ENCODE measurements at places on chromosomes 2 and 18.

GRCh38 chr2:72204156-72204785 is 56.6 kb upstream of the CYP26B1 start:
- DNase-seq = no peak

- no peak for DNase-seq
Measured at GRCh38 chr2:35503738-35504199, 851.8 kb upstream of the CRIM1 start.

- DNase-seq = no peak
Measured at GRCh38 chr2:9416962-9417316, 6.4 kb downstream of the ITGB1BP1 start.

GRCh38 chr2:238688193-238689153 is 159.4 kb upstream of the TWIST2 start:
- DNase-seq = no peak

GRCh38 chr18:55584201-55584600 is 3.8 kb downstream of the TCF4 start:
- no peak for DNase-seq

DNA sequence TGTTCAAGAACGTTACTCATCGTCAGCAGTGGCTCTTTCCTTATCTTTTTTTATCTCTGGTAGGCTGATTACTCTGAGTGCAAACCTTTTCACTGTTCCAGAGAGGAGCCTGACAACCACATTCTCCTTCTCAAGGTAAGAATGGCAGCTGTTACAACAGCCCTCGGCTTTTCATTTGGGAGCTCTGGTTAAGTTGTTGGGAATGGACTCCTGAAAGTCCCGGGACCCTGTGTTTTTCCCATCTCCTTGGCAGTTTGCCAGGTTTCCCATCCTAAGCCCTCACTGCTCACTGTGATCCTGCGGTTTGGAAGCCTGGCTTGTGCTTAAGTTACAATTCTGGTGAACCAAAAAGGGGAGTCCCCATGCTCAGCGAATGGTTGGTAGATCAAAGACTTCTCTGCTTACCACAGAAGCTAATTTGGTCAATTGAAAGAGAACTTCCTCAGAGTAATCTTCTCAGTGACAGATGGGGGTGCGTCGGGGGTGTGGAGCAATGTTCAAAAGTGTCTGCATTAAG is 122.3 kb downstream of the LYPD6B start:
- DNase-seq = peak; percentile 47

- DNase-seq = peak; percentile 21
Measured at GRCh38 chr2:154375579-154375931, 322.9 kb upstream of the KCNJ3 start.

GRCh38 chr2:14681608-14682007 is 49.1 kb downstream of the LRATD1 start:
- no peak for DNase-seq

GRCh38 chr18:23949863-23950262 is 64.7 kb upstream of the TTC39C start:
- no peak for DNase-seq

DNA sequence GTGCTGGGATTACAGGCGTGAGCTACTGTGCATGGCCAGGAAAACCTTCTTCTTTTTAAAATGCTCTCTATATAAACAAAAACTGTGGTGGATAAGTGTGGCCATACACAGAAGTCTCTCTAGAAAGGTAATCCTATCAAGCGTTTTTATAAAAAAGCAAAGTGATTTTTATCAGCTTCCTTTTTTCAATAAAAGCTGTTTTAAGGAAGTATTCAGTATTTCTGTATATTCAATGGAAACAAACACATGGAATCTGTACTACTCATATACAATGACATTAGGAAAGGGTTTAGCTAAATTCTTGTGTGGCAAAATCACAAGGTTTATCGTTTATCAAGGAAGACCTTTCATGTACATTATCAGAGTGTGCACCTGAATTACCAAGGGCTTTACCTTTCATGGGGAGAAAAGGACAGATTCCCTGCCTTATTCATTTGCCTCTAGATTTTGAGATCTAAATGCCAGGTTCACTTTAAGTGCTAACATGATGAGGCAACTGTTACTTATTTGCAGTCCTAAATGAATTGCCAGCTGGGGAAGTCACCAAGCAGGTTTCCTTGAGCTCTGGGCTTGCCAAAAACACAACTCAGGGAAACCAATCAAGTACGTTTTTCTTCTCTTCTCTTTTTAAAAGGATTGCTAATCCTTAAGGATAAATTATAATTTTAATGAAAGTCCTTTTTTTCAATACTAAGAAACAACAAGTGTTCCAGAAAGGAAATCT is 70.8 kb downstream of the RTN4 start:
- no peak for DNase-seq

DNA sequence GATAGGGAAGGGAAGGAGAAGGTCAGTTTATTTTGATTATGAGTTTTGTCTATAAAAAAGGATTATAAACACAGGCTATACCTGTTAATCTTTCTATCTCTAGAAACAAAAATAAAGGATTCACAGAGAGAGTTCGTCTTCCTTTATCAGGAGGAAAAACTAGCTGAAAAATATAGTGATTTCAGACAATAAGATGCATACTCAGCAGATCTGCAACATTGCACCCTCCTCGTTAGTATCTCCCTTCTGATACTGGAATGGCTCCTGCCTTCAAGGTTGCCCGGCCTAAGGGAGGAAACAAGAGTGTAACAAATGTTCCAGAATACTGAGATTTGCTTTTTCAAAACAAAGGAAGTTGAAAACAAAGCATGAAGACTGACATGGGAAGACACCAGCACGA is 48.7 kb upstream of the LRATD1 start:
- DNase-seq = no peak

DNA sequence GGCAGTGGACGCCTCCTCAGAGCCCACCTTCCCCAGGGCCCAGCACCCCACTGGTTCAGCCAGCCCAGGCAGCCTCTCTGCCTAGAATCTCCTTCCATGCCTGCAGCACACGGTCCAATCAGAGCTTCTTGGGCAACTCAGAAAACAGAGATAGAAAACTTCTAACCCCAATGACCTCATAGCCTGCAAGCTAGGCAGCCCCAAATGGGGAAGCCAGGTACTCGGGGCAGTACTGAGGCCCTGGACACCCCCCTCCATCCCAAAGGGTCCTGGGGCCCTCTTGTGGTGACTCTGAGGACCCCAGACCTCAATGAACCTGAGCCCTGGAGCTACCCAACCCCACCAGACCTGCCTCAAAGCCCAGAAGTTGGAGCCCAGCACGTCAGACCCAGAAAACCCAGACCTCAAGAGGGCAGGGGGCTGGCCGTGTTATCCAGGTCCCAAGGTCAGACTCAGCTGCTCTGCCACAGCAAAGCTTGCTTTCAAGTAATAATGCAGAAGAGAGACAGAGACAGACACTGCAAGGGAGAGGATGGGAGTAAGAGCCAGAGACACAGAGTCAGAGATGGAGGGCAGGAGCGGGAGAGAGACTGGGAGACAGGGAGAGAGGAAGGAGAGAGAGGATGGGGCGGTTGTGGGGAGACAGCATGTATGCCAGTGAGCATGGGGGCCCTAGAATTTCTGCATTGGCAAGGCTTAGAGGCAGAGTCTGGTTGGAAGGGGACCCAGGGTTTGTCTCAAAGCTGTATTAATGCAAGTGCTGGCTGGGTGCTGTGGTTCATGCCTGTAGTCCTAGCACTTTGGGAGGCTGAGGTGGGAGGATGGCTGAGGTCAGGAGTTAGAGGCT is 28.2 kb downstream of the SERTAD2 start:
- no peak for DNase-seq

- peak; percentile 53 for DNase-seq
Measured at GRCh38 chr2:71933467-71934319, 214.0 kb downstream of the CYP26B1 start.

DNA sequence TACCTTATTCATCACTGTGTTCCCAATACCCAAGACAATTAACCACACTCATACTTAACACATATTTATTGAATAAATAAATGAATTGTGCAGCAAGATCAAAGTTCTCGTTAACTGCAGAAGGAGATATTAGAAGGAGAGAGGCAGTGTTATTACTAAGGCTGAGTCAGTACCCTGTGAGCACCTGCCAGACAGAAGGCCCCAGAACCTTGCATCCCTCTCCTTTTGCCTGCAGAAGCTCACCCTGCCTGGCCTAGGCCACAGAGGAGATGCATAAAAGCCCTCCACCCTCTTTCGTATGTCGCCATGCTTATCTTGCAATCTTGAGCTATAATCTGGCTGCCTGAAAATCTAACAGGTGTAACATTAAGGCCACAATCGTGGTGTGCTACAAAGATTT is 20.5 kb upstream of the RNF149 start:
- no peak for DNase-seq

- no peak for DNase-seq
Measured at GRCh38 chr2:182852090-182852489, 14.3 kb downstream of the FRZB start.

DNA sequence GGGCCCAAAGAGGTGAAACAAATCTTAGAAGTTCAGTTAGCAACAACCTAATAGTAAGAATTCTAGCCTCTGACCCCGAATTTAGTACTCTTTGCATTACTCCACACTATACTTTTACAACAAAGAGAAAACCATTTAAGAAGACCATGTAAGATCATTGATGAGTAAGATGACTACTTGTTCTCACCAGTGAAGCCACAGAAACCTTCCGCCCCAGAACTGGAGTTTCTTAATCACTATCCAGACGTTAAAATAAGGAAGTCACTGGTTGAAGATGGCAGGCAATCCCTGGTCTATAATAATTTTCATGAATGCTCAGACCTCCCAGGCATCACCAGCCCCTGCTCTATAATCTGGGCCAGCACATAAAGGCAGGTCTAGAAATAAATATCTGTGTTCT is 95.0 kb downstream of the TMEM163 start:
- no peak for DNase-seq

DNA sequence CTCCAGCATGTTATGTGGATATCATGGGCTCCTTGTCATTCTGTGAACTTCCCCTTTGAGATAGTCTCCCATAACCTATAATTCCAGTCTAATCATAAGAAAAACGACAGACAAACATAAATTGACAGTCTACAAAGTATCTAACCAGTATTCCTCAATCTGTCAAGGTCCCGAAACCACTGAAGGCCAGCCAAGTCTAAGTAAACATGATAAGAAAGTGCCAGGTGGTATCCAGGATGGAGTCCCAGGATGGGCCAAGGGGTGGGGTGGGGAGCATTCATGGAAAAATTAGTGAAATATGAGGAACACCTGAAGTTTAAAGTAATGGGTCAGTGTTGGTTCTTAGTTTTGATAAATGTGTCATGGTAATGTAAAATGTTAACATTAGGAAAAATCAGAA is 355.5 kb downstream of the DPP10 start:
- no peak for DNase-seq

- DNase-seq = peak; percentile 45
Measured at GRCh38 chr2:8090748-8091700, 590.8 kb upstream of the ID2 start.

- no peak for DNase-seq
Measured at GRCh38 chr18:54608028-54608642, 17.1 kb downstream of the DYNAP start.

GRCh38 chr2:28664120-28664842 is 87.3 kb upstream of the PPP1CB start:
- no peak for DNase-seq

GRCh38 chr2:113054066-113054465 is 1.4 kb upstream of the IL36B start:
- DNase-seq = no peak

GRCh38 chr2:233371641-233372040 is 17.3 kb downstream of the DGKD start:
- no peak for DNase-seq

GRCh38 chr18:31244771-31245394 is 73.1 kb upstream of the DSG1 start:
- no peak for DNase-seq

GRCh38 chr2:240121190-240121589 is 14.9 kb downstream of the COPS9 start:
- no peak for DNase-seq

DNA sequence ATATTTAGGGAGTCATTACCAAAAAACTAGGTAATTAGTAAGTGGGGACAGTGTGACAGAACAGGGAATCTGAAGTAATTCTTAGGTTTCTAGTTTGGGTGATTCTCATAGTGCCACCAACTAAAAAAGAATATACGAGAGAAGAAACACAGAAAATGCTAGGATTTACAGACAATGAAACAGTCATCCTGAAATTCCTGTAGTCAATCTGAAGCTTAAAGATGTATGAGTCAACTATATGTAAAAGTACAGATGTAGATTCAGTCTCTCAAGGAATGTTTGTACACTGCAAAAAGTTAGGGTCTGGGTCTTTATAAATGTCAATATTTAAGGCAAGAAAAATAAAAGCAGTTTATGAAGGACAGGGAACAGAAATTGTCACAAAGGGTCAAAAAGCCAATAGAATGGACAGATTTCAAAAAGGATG is 107.0 kb downstream of the STRN start:
- no peak for DNase-seq

GRCh38 chr2:54524226-54524991 is 68.3 kb downstream of the SPTBN1 start:
- DNase-seq = no peak

DNA sequence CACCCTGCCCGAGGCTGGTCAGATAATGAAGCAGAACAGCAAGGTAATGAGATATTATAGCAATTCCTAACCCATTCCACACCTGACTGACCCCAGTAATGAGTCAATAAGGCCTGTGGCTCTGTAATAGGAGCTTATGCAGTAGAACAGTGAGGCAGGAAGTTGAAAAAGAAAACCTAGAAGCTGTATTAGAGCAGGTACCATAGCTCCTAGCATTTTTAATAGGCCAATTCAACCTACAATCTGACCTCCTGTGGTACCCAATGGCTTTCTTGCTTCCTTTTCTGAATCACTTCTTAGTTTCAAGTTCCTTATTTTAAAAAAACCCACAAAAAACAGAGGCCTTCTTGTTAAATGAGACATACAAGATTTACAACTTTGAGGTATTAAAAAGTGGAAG is 43.6 kb upstream of the MAP2 start:
- DNase-seq = no peak

DNA sequence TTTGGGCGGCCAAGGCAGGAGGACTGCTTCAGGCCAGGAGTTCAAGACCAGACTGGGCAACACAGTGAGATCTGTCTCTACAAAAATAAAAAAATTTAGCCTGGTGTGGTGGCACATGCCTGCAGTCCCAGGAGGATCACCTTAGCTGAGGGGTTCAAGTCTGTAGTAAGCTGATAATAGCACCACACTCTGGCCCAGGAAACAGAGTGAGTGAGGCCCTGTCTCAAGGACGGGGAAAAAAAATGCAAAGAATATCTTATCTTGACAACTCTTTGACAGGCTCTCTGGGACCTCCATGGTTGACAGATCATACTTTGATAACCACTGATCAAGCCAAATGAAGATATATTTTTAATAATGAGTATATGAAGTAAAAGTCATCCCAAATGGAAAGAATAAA is 22.7 kb downstream of the USP34 start:
- DNase-seq = no peak

GRCh38 chr2:224039080-224039769 is at the start of gene SERPINE2:
TSS of gene SERPINE2 (minus strand) at chr2:224039286. CDS start at chr2:224001900, 37,386 bp downstream.
- peak; percentile 54 for DNase-seq
